ENCODE measurements at places on chromosomes 7 and 10. TPM values are rescaled to one million over a fixed set of nuclear protein-coding genes. Genes with fewer than 3 reads are reported as not detected.

Gene PNLIPRP2
- not detected for total RNA-seq

Gene MYL10
- not detected for total RNA-seq

Gene C10orf105
- total RNA-seq: not detected

Gene PTPRE
- total RNA-seq: 6.8 TPM

Gene IRF5
- total RNA-seq: not detected

Gene PDE1C
- 11.1 TPM for total RNA-seq

Gene NUTM2B
- total RNA-seq: 1.3 TPM

Gene HOXA5
- not detected for total RNA-seq

Gene SPDYE11
- total RNA-seq: not detected

Gene MSS51
- 0.68 TPM for total RNA-seq

Gene JCAD
- 12.9 TPM for total RNA-seq

Gene TAS2R41
- total RNA-seq: not detected

Gene FOXI2
- total RNA-seq: not detected

Gene KLLN
- 1.8 TPM for total RNA-seq

Gene SYNPO2L
- 0.06 TPM for total RNA-seq

Gene ANXA8L1
- not detected for total RNA-seq

Gene MKX
- total RNA-seq: not detected

Gene ADARB2
- not detected for total RNA-seq

Gene CCDC172
- not detected for total RNA-seq

Gene PON1
- not detected for total RNA-seq

Gene INMT
- total RNA-seq: 220 TPM

Gene IDI2
- total RNA-seq: not detected

Gene MALSU1
- 73.8 TPM for total RNA-seq

Gene ACTR3C
- not detected for total RNA-seq

Gene CHST12
- total RNA-seq: 21.4 TPM

Gene CPEB3
- total RNA-seq: 1.7 TPM

Gene MSMB
- not detected for total RNA-seq

Gene ADAM12
- 18.3 TPM for total RNA-seq

Gene HOXA1
- total RNA-seq: not detected

Gene PPP1R3A
- not detected for total RNA-seq

Gene CCL24
- total RNA-seq: not detected

Gene SPDYE18
- total RNA-seq: 0.44 TPM

Gene TRIM4
- 32.7 TPM for total RNA-seq

Gene CCZ1
- 27.6 TPM for total RNA-seq

Gene DIP2C
- total RNA-seq: 11.3 TPM

Gene SFTPD
- total RNA-seq: not detected

Gene PRKAR2B
- 11.1 TPM for total RNA-seq

Gene TMEM236
- total RNA-seq: 0.15 TPM

Gene SPOCK2
- 1.4 TPM for total RNA-seq

Gene ELFN1
- total RNA-seq: 0.68 TPM

Gene PLEKHA8
- 4.7 TPM for total RNA-seq

Gene PLAU
- 34.6 TPM for total RNA-seq

Gene INSYN2A
- total RNA-seq: not detected
